Stimulated activated CD4-positive, alpha-beta T cell treated with anti-CD3 and anti-CD28 coated beads, Interleukin-4, amount 100 ng/mL, for 4 hours (primary cell): ENCODE measurements at places on chromosomes 5 and 9.

DNA sequence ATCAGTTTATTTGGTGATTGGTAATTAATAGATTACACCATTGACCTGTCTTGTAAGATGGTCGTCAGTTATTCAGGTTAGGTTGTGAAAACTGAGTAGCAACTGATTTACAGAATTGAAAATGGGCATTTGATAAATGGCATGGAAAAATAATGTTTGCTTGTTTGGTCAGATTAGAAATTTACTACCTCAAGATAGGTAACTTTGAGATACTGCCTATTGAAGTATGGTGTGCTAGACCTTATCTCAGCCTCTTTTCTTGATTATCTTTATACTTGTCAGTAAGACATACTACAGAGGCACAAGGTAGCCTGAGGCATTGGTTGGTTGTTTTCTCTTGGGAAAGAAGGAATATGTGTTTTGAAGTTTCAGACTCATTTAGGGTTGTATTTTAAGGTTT is 174.5 kb downstream of the XRCC4 start:
- no peak for DNase-seq

DNA sequence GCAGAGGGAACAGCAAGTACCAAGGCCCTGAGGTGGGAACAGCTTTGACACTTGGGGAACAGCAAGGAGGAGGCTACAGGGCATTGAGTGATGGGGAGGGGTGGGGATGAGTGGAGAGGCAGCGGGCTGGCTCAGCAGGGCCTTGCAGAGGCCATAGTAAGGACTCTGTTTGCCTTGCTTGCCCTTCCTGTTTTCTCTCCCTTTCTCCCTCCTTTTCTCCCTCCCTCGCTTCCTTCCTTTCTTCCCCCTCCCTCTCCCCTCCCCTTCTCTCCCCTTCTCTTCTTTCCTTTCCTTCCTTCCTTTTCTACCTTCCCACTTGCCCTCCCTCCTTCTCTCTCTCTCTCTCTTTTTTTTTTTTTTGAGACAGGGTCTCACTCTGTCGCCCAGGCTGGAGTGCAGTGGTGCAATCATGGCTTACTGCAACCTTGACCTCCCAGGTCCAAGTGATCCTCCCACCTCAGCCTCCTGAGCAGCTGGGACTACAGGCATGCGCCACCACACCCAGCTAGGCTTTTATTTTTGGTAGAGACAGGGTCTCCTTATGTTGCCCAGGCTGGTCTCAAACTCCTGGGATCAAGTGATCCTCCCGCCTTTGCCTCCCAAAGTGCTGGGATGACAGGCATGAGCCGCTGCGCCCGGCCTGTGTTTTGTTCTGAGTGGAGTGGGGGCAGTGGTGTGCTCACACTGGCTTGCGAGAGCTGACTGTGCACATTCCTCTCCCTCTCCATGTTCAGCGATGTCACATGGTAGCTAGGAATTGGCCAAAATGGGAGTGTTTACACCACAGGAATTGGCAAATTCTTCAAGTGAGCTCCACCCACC is 17.1 kb downstream of the IER5L start:
- no peak for DNase-seq

DNA sequence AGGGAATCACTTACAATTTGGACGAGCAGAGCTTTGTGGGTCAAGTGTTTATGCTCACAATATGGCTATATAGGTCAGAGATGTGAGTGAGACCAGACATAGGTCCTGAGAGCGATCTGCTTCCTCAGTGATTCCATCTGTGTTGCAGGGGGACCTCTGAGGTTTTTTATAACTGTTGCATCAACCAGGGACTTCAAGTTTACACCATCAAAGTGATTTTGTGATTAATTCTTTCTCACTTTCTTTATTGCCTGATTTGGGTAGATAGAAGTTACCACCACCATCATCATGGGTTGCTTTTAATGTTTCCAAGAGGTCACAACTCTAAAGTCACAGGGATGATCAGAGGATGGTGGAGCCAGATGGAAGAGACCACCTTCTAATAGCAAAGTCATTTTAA is 7.0 kb upstream of the MTAP start:
- no peak for DNase-seq

DNA sequence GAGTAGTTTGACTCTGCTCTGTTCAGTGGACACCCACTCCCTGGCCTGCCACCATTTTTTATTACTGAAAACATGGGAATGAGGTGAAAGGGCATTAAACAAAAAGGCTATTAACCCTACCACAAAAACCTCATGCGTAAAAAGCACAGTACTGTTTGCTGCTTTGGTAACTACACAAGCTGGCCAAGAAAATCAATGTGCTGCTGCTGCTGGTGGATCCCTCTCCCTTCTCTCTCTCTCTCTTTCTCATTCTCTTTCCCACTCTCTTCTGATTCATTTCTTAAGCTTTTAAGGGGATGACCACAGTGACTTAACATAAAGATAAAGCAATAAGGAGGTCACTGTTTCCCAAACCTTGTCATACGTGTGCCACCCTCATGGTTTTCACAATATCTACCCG is 183.2 kb upstream of the TBC1D2 start:
- no peak for DNase-seq

DNA sequence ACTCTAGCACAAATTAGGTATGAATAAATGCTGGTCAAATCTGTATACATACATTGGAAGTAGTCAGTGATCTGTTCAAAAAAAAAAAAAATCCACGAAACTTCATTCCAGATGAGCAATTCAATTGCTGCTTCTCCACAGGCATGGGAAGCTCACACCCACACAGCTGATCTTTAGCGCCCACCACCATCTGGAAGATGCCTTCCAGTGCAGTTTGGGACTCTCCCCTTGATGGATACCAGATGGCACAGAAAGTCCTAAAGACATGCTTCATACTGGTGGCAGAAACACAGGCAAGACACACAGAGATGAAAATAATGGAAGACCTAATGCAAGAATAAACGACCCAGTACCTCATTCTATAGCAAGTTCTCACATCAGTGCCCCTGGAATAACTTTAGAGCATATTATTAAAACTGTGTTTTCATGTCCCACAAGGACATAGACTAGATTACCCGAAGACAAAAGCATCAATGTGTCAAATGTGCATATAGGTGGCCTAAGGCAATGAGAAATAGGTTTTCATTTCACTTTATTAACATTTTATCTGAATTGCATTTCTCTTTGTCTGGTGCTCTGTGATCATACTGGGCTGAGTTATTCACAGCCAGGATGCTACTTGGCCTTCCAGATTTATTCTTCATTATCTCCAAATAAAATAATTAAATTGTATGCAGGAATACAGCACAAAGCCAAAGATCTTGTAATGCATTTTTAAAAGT is 135.4 kb upstream of the TAS2R1 start:
- no peak for DNase-seq

- no peak for DNase-seq
These were observed 88.3 kb downstream of the PIK3R1 start for GRCh38 chr5:68303754-68304420.

DNA sequence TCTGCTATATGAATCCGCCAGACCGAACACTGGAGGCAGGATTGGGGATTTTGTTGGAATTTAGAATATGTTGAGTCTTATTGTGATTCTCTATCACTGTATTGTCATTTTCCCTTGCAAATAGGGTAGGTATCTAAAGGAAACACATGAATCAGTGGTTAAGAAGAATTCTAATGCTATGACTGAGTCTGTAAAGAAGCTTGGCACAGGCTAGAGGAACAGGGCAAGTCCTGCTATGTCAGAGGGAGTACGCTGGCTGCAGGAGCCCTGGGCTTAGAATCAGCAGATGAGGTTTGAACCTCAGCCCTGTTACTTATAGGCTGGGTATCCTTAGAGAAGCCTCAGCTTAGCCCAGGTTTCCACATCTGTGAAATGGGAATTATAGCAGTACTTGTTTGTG is 198.1 kb downstream of the NR3C1 start:
- no peak for DNase-seq

DNA sequence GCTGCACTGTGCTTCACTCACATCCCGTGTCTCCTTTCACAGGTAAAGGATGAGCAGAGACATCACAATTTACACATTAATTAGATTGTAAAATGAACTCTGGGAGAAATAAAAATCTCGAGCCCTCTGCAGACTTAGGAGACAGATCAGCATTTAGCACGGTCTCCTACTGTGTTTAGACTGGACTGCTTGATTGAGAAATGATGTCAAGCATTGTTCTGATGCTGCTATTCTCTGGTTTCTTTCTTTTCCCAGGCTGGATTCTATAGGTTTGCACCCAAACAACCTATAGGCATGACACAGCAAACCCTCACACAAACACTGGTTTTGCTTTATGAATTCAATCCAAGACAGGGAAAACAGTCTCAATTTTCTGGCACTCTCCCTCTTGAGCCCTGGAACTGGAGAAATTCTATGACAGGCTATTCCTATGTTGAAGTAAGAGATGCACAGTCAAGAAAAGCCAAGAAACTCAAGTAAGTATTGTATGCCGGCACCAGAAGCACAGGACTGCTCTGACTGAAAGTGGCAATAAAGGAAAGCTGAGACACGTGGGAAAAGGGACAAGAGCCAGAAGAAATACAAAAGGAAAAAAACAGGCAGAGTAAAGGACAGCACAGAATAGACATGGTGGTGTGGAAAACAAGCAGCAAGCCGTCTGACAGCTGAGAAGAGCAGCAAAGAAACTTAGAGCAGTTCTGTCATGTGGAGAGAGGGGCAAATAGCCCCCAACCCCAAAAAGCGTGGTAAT is 24.8 kb upstream of the ERAP2 start:
- DNase-seq: no peak

- no peak for DNase-seq
These were observed 486.3 kb upstream of the ZNF462 start for GRCh38 chr9:106376689-106377088.

DNA sequence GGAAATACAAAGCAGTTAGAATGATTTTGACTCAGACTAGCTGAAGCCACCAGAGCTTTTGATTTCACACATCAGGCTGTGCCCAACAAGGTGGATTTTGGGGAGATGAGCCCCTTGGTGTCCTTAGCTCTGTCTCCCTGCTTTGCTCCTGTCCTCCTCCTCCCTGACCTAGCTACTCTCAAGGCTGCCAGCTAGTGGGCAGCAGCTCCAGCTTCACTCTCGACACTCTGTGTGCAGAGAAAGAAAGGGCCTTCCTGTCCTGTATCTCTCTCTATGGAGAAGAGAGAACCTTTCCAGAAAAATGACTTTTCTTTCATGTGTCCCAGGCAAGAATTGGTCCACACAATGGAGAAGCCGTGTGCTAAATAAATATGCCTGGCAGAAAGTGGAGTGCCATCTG is 446.2 kb downstream of the SEMA5A start:
- no peak for DNase-seq

DNA sequence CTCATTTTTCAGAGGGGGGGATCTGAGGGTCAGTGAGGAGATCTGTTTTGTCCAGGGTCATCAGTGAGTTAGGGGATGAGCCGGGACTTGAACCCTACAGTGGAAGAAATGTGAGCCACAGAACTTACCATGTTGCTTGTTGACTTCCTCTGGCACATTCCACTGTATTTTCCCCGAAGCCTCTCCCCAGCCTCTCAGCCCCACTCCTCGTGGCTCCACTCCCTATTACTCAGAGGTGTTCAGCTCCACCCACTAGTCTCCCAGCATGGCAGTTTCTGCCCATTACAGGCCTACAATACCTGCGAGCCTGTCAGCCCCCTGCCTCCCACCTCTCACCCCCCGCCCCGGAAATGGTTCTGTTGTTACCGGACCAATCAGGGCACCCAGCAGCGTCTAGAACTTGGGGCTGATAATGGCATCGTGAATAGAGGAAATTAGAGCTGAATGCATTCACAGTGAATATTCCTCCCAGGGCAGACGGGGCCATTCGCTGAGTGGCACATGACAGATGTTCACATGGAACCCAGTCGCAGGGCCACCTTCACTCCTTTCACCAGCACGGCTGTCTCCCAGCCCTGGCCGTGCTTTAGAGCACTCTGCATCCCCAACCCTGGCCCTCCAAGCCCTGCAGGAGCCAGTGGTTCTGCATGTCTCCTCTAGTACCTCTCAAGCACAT is 81.6 kb downstream of the KCNIP1 start:
- DNase-seq: no peak

DNA sequence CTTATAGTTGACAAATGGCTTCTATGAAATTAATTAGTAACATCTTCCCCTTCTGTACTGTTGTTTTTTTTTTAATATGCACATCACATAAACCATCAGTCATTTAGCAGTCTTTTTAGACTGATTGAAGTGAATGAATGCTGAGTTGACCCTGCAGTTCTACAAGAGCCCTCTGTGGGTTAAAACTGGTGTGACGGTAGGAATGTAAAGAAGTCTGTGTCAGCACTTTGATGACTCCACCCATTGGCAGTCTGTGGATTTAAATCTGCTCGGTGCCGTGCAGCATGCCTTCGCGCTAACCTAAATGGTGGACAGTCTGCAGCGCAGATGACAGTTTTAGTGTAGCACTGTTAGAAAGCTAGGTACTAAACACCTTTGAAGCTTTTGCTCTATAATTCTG is 3.1 kb downstream of the GTF3C4 start:
- DNase-seq: no peak

DNA sequence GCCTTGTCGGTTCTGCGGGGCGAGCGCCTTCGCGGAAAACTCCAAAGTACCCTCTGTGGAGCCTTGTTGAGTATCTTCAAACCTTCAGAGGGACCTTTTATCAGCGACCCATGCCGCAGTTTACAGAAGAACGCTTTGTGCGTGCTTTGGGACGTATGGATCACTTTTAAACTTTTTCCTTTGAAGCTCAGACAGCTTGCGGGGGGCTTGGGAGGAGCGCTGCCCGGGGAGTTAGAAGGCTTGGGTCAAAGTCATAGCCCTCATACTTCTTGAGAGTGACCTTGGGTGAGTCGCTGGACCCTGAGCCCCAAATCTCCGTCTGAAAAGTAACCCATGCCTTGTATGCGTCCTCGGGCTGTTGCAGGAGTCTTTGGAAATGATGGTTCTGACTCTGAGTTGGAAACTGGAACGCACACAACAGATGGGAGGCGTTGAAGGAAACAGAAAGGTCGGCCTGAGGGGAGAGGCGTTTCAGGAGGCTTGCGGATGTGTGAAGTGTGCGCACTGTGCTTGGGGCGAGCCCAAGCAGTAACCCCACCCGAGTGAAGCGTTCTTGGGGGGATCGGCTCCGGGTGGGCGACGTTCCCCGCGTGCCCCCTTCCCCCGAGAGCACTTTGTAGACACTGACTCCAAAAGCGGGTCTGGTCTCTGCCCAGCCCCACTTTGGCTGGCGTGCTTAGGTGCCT is 661 bp upstream of the SLC25A51 start:
- DNase-seq: no peak

DNA sequence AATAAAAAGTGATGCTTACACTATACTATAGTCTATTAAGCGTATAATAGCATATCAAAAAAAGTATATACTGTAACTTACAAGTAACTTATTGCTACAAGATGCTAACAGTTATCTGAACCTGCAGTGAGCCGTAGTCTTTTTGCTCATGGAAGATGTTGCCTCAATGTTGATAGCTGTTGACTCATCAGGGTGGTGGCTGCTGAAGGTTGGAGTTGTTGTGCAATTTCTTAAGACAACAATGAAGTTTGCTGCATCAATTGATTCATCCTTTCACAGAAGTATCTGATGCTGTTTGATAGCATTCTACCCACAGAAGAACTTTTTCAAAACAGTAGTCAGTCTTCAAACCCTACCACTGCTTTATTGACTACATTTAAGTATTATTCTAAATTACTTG is 7.8 kb upstream of the C9orf40 start:
- DNase-seq: no peak
